ENCODE measurements at places on chromosomes 12 and 14. TPM values are rescaled to one million over a fixed set of nuclear protein-coding genes. Genes with fewer than 3 reads are reported as not detected.

USP44 gene
- polyA plus RNA-seq: 88.6 TPM

ACOT6 gene
- polyA plus RNA-seq: not detected

DNA sequence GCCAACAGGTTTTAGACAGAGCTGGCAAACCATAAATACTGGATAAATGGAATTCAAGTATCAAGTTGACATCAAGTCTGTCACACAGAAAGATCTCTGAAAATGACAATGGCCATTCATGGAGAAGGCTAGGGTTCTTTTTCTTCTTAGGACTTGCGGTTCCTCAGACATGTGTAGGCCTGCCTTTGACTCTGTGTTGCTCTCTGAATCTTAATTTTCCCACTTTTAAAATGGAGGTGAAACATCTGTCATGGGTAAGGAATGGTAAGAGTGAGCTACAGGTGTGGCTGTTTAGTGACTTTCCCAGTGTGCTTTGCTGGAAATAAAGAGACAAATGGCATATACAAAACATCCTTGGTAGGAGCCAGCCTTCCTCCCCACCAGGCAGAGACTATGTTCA lies 79.2 kb downstream of the PTCSC3 start:
- DNase-seq: no peak

GRCh38 chr12:52086944-52087835 lies 7.7 kb downstream of the SMIM41 start:
- no peak for DNase-seq

DNA sequence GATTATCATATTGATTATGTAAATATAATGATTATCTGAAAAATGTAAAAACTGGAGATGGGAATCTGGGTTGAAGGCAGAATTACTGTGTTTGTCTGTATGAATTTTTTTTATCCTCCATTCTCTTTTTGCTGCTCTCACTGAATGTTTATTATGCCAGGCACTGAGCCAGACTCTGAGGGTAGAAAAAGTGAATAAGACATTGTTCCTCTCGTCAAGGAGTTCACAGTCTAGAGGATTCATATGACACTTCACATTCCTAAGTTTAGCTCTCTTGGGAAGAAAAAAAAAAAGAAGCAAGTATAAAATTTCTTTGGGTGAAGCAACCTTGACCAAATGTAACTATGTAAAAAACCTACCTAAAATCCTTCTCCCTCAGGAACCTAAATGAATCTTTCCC lies 120.9 kb upstream of the LMO3 start:
- DNase-seq: no peak

MGST1 gene
- polyA plus RNA-seq: 268 TPM

- no peak for DNase-seq
These were observed 23.4 kb upstream of the NR2C1 start for GRCh38 chr12:95096852-95097251.

AHSA1 gene
- 174 TPM for polyA plus RNA-seq

- no peak for DNase-seq
These were observed 174.8 kb downstream of the ADGRD1 start for GRCh38 chr12:131128556-131128955.

GRCh38 chr14:98244162-98244948 lies 1027.6 kb downstream of the BCL11B start:
- DNase-seq: no peak

GRCh38 chr12:79983492-79983891 lies 48.6 kb upstream of the PPP1R12A start:
- no peak for DNase-seq

DNA sequence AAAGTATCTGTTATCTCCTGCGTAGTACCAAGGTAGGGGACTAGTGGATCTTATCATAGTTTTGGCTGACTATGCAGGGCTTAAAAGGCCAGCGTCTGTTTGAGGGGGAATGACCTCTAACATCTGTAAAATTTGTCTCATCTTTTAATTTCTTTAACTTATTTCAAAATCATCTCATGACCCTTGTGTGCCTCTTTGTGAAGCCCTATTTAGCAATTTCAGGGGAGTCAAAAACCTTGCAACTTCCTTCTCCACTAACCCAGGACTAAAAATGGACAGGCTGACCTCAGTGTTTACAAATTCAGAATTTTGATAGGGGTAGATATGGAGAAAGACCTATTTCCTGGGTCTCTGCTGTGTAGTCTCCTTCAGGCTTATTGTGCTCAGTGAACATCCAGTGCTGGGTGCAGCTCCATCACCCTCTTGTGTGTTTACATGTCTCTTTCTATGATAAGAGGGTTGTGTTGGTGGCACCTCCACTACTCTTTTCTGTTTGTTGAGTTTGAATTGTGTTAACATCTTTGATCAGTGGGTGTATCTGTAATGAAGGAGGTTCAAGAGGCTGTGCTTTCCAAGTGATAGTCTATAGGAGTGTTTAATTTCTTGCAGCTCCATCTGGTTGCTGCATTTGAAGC lies 14.3 kb downstream of the NECAP1 start:
- no peak for DNase-seq

DNA sequence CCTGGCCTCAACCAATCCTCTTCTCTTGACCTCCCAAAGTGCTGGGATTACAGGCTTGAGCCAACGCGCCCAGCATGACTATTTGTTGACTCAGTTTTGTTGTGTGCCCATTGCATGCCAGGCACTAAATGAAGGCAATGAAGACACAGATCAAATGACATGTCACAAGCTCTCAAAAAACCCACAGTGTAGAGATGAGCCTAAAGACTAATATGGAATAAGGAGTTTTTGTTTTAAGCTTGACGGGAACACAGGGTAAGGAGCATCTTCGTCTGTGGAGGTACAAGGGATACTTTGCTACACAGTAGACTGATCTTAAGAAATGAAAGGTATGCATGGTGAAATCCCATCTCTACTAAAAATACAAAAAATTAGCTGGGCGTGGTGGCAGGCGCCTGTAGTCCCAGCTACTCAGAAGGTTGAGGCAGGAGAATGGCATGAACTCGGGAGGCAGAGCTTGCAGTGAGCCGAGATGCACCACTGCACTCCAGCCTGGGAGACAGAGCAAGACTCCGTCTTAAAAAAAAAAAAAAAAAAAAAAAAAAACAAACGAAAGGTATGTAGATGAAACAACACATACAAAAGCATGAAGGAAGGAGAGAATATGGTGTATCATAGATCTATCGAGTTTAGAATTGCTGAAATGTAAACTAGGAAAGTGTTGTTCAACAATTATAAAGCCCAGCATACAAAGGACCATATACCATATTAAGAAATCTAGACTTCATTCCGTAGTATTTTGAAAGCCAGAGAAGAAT lies 122.1 kb upstream of the PTPRB start:
- DNase-seq: no peak

RHOJ gene
- polyA plus RNA-seq: 0.31 TPM

DNA sequence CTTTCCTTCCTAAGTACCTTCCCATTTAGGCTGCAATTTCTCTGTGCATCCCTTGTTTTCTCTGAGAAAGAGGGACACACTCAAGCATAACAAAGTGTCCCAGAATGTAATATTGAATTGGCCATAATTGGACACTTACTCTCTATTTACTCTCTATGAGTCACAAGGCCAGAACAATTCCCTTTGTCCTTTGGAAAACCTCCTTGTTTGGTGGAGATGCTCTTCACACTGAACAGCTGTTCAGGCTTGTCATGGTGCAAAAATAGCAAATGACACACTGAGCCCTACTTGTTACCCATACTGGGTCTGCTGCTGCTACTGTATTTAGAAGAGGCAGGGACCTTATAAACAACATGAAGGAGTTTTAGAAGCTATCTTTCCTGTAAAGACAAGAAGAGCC lies 1590.5 kb upstream of the TMEM132C start:
- no peak for DNase-seq

GRCh38 chr14:55340482-55340881 lies 69.3 kb downstream of the FBXO34 start:
- no peak for DNase-seq

GRCh38 chr12:62670986-62671720 lies 204.5 kb downstream of the MON2 start:
- DNase-seq: no peak

DNA sequence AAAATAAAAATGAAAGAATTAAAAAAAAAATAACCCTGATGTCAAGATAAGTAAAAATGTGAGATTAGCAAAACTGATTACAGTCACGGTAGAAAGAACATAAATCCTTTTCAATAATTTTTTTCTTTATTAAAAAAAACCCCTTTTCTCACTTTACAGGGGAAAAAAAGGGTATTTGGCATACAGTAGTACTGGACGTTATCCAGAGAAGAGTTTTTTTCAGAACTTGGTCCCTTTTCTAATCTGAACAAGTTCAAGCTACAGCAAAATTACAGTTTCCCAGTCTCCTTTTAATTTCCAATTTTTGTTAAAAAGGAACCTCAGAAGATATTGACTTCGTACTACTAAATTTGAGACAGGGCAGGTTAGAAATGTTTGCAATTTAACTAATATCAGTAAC lies 134.7 kb upstream of the DCN start:
- no peak for DNase-seq

GRCh38 chr12:26162905-26163304 lies 32.5 kb upstream of the SSPN start:
- no peak for DNase-seq

- DNase-seq: no peak
These were observed 27.0 kb downstream of the BTBD7 start for GRCh38 chr14:93305725-93306418.

KRT73 gene
- not detected for polyA plus RNA-seq

OR10G2 gene
- polyA plus RNA-seq: not detected

DNA sequence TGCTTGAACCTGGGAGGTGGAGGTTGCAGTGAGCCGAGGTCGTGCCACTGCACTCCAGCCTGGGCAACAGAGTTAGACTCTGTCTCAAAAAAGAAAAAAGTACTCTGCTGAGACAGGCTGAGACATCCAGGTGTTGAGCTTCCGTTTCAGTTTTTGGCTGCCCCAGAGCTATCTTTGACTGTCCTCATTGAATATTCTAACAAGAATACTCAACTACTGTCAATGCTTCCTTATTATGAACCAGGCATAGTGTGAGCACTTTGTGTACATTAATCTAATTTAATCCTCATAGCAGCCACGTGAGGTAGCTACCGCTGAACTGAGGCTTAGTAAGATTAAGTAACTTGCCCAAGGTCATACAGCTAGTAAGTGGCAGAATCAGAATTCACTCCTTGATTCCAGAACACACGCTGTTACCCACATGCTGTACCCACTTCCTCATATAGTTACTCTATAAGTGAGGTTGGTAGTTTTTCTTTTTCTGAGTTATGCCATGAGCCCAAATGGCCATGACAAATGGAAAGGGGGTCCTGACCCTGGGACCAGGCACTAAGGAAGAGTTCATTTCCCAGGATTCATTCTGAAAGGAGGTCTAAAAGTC lies 11.3 kb downstream of the ALDH1L2 start:
- DNase-seq: no peak

- no peak for DNase-seq
These were observed 997.8 kb downstream of the NRXN3 start for GRCh38 chr14:79167957-79168356.

GRCh38 chr14:95711476-95712176 lies 2.3 kb downstream of the TCL1A start:
- no peak for DNase-seq

- no peak for DNase-seq
These were observed 68.6 kb downstream of the FIGNL2 start for GRCh38 chr12:51779876-51780275.

GRCh38 chr12:90888316-90888715 lies 66.7 kb downstream of the CCER1 start:
- DNase-seq: no peak

DNA sequence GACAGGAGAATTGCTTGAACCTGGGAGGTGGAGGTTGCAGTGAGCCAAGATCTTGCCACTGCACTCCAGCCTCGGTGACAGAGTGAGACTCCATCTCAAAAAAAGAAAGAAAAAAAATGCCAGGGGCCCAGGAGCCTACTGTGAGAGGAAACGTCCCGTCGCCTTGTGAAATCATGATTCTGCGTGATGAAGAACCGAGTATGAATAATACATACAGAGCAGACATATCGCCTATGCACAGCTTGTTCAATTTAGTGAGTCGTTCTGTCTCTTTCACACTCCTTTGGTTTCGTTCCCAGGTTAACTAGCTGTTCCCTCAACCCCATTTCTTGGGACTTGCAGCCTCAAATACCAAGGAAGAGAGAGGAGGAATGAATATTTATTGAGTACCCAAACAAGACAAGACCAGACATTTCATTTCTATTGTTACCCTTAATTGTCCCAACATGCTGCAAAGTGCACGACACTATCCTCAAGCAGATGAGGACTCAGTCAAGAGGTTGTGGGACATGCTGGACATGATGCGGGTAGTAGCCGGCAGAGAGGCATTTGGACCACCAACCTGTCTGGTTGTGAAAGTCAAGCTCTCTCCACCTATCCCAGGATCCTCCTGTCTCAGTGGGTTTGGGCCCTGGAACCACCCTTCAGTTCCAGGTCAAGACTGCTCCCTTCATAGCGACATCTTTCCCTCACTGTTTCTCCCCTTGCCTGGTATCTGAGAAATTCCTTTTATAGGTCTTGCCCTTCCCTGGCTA lies 8.6 kb upstream of the CD27 start:
- DNase-seq: no peak

DNA sequence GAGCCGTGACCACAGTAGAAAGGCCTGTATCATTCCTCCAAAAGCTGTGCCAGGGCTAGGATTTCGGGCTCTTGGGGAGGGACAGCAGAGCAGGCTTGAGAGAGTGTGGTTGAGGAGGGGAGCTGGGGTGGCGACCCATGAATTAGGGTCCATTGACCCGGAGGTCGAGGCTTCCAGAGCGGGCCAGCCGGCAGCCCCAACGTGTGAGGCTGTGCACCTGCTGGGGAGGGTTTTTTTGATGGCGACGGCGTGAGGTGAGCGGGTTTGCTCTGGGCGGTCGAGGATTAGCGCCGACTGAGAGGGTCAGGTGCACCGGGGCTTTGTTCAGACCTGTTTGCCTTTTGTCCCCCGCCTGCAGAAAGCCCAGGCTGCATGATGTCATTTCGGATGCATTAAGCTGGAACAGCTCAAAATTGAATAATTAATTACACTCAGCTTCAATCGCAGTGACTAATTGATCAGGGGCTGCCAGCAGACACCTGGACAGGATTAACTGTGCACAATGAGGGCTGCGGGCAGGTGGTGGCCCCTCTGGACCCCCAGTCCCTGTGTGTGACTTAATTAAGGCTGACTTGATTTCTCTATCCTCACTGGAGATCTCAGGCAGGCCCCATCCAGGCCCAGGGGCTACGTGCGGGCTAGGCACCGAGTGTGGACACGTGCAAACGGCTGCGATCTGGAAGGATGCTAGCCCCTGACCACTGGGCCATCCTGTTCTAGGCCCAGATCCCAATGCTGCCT lies 42.1 kb upstream of the MEG3 start:
- DNase-seq: no peak

DNA sequence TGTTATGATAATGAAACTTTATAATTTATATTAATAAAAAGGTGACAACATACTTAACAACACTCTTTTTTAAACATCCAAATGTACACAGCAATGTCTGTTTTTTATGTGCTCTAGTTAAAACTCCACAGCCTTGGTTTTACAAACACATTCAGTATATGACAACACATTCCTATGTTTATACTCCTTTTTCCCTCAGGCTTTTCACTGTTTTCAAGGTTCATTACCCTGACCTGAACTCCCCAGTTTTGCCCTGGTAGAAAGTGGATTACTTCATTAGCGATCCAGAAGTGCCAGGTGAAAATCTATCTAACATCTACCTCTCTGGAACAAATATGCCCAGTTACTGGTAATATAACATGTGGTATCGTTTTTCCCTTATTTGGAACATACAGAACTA lies 340.2 kb upstream of the DDHD1 start:
- DNase-seq: no peak

Data from H1 (cell line).